ENCODE measurements at places on chromosomes 5 and 9.

DNA sequence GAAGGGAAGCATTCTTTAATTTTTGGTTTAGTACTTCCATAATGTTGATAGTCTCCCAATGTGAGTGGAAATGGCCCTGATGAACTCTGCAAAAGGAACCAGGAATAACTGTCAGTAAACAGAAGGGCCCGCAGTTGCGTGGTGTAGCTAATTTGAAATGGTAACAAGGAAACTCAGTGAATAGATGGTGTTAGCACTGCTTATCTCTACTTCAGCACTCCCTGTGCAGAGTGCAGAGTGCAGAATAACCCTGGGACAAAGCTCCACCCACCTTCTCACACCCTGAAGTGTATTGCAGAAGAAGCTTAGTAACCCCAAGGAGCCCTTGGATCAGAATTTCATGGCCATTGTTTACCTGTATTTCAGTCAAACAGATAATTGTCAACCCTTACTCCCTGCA lies 158.9 kb downstream of the PCSK5 start:
- DNase-seq, result no peak

DNA sequence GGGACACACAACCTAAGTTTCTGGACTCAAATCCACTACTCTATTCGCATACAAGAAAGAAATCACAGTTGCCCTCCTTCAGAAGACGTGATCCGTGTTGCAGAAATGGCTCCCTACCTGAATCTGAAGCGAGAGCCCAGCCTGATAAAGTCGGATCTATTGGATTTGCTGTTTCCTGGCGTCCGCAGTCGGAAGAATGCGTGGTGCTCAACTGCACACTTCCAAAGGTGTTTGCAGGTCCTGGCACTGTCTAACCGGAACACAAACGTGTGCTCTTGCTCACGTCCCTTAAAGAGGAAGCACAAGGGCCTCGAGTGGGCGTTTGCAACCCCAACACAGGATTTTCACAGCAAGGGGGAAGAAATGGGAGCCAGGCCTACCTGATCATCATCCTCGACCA lies 65.5 kb downstream of the EPB41L4B start:
- no peak for DNase-seq

DNA sequence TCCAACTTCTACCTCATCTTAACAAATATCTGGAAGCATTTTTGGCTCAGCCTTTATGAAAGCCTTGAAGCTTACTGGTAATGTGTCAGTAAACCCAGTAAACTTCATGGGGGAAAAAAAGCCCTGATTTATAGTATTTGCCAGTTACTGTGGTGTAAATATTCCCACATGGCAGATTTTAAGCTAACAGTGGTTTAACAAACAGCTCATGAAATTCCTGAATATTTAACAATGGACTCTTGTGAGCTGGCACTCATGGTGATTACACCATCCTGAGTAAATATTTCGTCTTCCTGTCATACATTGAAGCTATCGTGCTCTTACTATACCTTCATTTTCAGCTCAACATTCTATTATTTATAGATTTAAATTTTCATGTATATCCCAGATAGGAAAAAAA lies 57.0 kb upstream of the ACOT12 start:
- DNase-seq, result no peak

- no peak for DNase-seq
Observed at GRCh38 chr9:4375424-4376200, 75.7 kb upstream of the GLIS3 start.

- no peak for DNase-seq
Observed at GRCh38 chr9:93683331-93684134, 107.1 kb downstream of the PHF2 start.

DNA sequence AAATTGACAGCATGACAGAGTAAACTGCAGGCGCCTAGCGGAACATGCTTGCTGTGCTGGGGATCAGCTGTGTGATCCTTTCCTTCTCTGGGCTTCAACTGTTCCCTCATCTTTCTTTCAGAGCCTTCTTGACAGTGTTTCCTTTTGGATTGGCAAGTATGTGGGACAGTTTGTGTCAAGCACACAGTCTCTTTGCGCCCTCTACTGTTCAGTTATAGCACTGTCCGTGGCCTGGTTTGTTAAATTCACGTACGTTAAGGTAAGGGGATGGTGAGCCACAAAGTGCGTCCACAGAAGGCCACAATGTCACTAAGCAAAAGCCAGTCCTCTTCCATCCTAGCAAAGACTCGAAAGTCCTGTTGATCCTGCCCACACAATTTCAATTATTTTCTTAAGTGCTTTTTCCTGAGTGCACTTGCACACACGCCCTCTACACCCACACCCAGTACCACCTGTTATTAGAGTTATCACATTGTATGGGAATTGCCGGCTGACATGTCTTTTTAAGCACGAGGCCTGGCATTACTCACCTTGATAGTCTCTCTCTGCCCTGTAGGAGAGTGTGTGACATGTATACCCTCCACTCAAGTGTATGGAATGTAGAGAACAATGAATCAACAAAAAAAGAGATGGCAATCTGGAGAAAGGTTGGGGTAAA lies 22.5 kb upstream of the PTPN3 start:
- DNase-seq, result peak; percentile 35

GRCh38 chr9:128053560-128053959 lies 13.6 kb downstream of the NAIF1 start:
- peak; percentile 6 for DNase-seq

- DNase-seq, result no peak
Observed at GRCh38 chr9:126756876-126757415, 47.9 kb upstream of the ZBTB43 start.

- no peak for DNase-seq
Observed at GRCh38 chr9:125472926-125473701, 211.5 kb downstream of the GAPVD1 start.

DNA sequence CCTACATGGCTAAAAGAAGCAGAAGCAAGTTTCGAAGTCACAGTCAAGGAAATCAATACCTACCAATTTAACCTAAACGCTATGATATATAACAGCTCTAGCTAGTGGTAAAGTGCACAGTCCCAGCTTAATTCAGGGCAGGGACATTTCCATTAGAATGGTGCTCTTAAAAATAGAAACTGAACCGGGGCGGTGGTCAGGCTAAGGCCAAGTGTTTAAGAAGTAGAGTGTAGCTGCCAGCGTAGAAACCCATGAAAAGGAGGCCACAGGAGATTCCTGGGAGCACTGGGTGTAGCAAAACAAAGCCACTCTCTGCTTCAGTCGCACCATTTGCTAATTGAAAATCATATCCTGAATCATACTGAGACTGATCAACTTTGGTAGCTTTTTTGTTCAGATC lies 28.8 kb downstream of the PPIC start:
- DNase-seq, result no peak

DNA sequence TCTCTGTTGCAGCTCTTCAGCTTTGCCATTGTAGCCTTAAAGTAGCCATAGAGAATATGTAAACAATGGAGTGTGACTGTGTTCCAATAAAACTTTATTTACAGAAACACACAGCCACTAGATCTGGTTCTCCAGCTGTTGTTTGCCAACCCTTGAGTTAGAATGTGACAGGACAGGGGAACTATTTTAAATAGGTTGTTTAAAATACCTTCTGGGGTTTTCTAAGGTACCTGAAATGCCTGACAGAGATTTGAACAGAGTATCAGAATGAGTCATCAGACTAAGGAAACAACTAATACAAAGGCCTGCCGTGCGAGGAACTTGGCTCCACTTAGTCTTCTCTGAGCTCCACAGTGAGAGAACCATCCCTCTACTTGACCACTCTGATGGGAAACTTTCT lies 85.4 kb downstream of the HSD17B4 start:
- no peak for DNase-seq

GRCh38 chr5:15783734-15784133 lies 283.8 kb downstream of the FBXL7 start:
- no peak for DNase-seq

DNA sequence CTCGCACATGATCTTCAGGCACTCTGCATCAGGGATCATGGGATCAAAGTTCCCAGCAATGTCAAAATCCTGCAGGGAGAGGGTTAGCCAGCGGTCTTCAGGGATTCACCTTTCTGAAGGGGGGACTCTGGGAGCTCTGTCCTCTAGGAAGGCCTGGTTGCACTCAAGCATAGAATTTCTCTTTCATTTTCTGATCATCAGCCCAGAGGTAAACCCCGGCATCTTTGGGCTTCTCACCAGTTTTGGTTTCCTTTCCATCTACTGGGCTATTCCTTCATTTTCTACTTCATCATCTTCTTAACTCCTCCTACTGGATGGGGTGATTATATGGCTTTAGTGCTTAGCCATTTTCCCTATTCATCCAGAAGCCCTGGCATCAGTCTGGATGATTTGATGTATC lies 4.6 kb upstream of the DND1 start:
- no peak for DNase-seq

DNA sequence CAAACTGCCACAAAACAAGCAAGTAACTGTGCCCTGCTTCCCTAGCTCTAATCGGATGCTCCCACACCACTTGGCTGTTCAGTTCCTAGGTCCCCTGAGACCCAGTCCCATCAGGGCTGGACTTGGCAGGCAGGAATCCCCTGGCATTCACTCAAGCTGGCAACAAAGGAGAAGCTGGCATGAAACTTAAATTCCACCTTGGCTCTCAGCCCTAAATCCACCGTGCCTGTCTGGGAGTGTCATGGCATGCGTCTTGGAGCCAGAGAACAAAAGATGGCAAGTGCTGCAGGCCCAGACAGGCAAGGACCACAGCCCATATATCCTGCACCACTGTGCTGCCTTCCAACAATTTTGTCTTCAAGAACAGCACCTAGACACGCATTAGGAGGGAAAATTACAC lies 38.2 kb downstream of the ETF1 start:
- DNase-seq, result peak; percentile 13

DNA sequence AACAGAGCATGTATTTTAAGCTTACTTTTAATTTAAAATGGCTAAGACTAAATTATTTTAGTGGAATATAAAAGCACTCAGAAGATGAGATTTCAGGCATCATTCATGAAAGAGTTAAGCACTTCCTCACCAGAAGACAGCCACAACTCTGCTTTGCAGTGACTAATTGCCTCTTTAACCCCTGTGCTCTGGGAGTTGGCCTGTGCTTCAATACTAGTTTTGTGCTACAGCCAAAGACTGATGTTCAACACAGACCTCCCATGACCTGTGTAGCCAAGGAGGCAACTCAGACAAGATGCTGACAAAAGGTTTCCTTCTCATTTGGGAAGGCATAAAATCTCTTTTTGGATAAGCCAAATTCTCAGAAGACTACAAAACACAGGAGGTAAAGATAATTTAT lies 353.5 kb downstream of the FBXL17 start:
- DNase-seq, result no peak

- DNase-seq, result no peak
Observed at GRCh38 chr5:137218896-137219295, 280.2 kb downstream of the SPOCK1 start.

- DNase-seq, result no peak
Observed at GRCh38 chr5:39099831-39100230, 25.6 kb upstream of the RICTOR start.

DNA sequence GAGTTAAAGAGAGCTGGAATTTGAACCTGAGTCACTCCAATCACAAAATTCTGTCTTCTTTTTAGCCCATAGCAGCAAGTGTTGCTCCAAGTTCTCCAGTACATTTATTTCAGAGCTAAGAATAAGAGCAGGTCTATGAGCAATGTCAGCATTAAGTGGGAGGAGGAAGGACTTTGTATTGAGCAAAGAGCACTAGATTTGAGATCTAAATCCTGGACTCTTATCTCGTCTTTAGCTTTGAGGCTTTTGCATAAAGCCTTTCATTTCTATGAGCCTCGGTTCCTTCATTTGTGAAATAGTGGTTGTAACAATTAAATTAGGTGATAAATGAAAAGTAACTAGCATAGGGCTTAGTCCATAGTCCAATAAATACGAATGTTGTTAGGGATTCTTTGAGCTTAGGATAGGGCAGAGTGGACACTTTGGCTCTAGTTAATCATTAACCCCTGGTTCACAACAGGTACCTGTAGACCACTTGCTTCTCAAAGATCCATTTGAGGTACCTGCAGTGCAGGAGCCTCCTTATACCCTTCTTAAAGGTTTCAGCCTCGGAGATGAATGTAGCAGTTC lies 464.1 kb upstream of the KLF4 start:
- no peak for DNase-seq

DNA sequence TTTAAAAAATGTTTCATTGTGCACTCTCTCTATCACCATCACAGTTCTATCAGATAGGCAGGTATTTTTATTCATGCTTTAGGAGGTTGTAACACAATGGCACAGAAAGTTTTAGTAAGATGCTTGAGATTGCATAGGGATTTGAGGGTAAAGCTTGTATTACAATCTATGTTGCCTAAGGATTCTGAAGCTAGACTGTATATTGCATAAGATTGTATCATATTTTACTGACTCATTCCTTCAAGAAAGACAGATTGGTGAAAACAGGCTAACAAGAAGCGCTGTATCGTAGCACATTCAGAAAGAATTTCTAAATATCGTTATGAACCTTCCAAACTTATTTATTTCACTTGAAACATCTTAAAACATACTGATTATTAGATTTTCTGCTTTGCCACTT lies 577.7 kb downstream of the EBF1 start:
- DNase-seq, result no peak

- no peak for DNase-seq
Observed at GRCh38 chr9:128231638-128232527, 28.7 kb downstream of the DNM1 start.

GRCh38 chr5:38607930-38608564 lies 51.6 kb upstream of the LIFR start:
- DNase-seq, result no peak

- peak; percentile 81 for DNase-seq
Observed at GRCh38 chr5:83473346-83474160, 2.0 kb downstream of the VCAN start.

DNA sequence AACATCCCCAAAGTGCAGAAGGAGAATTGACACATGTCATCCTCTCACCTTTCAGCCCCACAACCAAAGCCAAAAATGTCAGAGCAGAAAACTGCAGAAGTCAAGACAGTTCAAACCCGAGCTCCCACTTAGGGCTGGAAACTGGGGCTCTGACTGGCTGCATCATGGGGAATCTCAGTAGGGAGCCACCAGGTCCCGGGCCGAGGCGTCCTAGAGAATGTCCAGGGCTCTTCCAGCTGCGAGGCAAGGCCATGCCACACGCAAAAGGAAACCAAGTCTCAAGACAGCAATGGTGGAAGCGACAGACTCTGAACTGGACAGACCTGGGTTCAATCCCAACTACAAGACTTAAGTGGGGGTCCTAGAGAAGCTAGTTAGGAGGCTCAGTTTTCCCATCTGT lies 13.8 kb downstream of the SH3PXD2B start:
- DNase-seq, result no peak

- DNase-seq, result no peak
Observed at GRCh38 chr5:122110987-122111386, 18.4 kb upstream of the ZNF474 start.

DNA sequence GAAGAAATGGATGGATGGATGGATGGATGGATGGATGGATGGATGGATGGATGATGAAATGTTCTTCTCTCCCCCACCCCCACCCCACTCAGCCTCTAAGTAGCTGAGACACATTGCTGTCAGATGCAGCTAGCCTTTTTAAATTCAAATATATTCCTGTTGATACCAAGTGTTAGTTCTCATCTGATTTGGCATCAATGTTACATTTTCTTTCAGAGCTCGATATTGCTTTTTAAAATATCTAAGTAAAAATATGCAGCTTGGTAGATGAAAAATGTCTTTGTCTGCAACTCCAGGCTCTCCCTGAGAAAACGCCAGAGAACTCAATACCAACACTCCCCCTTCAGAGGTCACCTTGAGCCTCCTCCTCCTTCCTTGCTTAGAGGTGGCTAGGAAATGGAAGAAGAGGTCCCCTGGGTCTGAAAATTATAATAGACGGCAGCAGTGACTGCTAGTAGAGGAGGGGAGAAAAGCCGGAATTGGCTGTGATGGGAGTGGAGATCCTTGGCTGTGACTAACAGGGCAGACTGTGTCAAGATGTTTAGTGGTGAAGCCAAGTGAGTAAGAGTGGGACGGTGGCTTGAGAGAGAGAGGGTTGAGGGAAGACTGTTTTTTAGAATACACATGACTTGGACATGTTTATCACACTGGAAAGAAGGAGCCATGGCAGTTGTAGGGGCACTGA lies 156.0 kb downstream of the ZNF462 start:
- no peak for DNase-seq

Measured in C1 segment of cervical spinal cord (tissue), 14 donors.